Putamen (tissue), 1 donor: ENCODE measurements at places on chromosomes 4 and X.

DNA sequence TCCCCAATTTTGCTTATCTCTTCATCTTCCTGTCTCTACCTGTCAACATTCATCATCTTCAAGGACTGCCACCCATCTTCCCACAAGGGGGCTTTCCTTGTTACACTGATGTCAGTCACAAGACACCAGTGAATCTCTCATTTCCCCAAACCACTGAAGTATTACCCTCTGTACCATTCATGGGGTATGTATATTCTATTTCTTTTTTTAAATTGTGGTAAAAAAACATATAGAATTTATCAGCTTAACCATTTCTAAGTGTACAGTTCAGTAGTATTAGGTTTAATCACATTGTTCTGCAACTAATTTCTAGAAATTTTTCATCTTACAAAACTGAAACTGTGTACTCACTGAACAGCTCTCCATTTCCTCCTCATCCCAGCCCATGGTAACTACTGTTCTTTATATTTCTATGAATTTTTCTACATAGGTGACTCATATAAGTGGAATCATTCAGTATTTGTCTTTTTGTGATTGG, 98.6 kb downstream of the LARP7 start:
- DNase-seq, result no peak

DNA sequence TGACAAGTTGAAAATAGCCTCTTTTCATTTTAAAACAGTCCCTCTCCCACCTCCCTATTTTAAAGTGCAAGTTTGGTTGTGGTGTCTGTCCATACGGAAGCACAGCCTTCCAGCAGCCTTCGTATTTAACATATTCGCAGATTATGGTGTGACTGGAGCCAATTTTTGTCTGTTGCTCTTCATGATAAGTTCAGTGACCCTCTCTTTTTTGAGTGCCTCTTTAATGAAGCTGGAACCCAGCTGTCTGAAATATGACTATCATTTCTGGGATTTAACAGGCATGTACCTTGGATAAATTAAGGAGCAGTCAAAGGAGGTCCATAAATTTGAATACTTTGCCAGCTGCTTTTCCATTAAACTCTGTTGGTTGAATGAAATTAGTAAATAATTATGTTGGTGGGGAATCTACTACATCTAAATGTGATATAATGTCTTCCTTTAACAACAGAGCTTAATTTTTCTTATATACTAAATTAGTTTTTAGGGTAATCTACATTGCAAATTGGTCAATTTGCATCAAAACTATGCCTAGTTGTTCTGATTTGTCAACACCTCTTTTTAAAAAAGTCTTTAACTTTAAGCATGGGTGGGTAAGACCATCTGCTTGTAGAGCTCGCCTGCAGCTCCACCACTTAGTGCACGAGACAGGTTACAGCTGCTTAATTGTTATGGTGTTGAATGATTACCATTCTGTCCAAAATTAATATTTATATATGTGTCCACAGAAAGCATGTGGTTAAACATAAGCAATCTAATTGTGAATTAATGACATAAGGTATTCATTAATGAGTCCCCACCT, 216.6 kb downstream of the DCTD start:
- no peak for DNase-seq

DNA sequence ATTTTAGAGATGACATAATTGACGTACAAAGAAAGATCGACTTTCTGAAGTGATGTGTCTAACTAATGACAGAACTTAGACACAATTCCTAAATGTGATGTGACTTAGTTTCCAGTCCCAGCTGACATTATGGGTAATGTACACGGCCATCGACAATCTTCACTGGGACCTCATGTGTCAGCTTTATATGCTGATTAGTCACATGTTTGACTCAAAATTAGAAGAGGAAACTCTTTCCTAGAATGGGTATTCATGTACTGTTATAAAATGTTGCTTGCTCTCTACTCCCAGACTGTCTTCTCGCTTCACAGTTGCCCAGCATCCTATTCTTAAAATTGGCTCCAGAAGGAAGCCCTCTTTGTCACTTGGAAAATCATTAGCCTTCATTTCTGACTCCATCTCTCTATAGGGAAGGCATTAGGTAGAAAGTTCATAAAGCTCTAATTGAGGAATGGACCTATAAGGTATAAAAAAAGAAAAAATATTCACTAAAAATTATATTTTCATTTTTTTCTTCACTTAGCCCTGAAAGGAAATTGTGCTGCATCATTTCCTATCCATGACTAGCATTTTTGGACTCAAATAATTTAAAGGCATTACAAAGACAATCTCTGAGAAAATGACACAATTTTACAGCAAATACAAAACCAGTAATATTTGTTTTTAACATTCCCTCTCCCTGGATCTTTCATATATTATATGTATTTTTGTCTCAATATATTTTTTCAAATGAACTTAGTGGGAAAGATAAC, 554.6 kb downstream of the INPP4B start:
- no peak for DNase-seq

- no peak for DNase-seq
These were observed 140.2 kb downstream of the STIM2 start for GRCh38 chr4:27000820-27001219.

- DNase-seq, result no peak
These were observed 64.3 kb downstream of the HTRA3 start for GRCh38 chr4:8333726-8334460.

DNA sequence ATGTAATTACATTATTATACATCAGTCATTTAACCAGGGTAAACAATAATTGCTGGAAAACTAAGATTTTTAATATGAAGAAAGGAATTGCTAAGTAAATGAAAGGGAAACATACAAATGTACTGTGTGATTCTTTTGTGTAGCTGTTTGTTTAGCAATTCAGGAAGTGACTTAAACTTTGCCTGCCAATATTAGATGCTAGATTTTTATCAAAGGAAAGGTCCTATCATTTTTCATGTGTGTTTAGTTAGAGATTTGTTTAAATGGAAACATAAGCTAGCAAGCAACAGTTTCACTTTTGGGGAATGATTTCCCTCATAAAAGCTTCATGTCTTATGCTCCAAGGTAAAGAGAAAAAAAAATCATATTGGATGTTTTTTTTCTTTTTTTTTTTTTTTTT, 95.1 kb upstream of the LIMCH1 start:
- DNase-seq, result no peak

DNA sequence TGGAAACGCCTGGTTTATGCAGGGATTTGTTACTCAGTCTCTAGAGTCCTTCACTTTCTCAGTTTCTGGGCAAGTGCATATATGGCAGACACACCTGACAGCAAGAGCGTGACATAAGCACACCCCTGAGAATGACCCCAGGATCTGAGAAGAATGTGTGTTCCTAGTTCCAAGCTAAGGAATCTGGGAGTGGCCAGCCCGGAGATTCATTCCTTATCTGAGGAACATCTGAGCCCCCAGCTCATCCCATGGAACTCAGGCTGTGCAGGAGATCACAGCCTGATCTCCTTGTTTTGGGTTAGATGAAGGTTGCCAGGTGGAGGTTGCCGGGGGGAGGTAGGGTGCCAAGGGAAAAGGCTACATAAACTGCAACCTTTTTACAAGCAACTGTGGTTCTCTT, 23.8 kb upstream of the KIAA0232 start:
- DNase-seq, result no peak

GRCh38 chrX:129736491-129736890, 2.3 kb upstream of the XPNPEP2 start:
- no peak for DNase-seq

- DNase-seq, result no peak
These were observed 117.6 kb downstream of the FGF16 start for GRCh38 chrX:77564823-77565222.
